CD4-positive, alpha-beta T cell treated with Interleukin-4 for 1 hour (primary cell): ENCODE measurements at places on chromosomes 4 and X.
A peak's percentile ranks its signal among the peaks of the same experiment; 100 is the strongest.

DNA sequence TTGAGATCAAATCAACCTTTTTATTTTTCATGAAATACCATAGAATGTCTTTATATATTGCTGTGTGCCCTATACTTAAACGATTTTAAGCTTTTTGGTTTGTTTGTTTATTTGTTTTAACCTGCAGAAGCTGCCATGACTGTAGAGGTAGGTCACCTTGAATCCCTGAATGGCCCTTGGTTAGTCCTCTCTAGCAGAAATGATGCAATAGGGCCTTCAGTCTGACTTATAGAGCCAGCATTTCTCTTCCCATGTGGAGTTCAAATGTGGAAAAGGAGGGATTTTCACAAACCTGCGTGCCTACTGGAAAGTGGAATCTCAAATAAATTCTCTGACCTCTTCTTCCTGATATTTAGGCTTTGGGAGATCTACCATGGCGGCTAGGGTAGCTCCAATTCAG, 327.9 kb downstream of the MAPK10 start:
- DNase-seq: no peak

- DNase-seq: no peak
Measured at GRCh38 chrX:18927558-18927957, 56.4 kb downstream of the PHKA2 start.

- DNase-seq: no peak
Measured at GRCh38 chrX:149469406-149469805, 35.7 kb downstream of the IDS start.

DNA sequence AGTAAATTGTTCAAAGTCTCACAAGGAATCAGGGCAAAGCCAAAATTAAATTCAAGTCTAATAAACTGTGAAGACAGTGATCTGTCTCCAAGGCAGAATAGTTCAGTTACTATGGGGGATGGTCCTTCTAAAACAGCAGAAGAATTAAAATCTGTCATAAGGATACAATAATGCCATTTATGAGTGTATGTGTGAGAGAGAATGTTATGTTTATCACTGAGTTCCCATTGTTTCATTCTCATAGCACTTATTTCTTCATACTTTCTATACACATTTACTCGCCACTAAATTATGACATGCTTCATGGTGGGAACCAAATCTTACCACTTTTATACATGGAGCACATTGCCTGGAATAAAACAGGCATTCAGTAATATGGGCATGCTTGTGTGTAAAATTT, 102.5 kb downstream of the AMMECR1 start:
- no peak for DNase-seq

- DNase-seq: peak; percentile 5
Measured at GRCh38 chr4:169791527-169792156, 33.9 kb upstream of the HPF1 start.

DNA sequence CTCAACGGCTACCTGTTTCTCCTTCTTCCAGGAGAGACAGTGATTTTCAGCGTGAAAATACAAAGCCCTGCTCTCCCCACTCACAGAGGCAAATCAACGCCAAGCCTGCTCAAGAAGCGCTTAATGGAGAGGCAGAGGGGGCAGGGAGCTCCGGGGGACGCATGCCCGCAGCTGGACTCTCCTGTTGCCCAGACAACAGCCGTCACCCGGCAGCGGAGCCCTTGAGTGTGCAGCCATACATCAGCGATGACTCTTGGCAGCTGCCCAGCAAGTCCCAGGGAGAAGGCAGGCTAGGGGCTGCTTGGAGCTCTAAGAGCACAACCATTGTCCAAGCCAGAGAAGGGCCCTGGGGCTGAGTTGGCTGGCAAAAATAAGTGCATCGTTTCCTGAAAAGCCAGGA, 71.0 kb upstream of the AFAP1 start:
- no peak for DNase-seq

GRCh38 chrX:99394456-99394855, 1015.6 kb downstream of the PCDH19 start:
- DNase-seq: no peak

DNA sequence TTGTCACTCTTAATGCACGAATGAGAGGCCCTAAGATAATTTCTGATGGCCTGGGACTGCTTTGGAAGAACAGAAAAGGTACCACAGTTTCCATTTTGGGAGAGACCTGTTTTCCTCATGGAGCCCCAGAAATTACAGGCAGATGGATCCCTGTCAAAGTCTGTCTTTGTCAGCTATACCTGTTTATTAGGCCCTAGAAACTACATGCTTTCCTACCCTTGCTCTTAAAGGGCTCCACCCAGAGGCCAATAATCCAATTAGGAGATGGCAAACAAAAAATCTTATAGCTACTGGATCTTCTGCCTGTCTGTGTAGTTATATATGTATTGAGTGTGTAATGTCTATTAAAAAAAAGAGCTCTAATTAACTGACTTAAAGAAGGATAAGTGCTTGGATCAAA, 141.3 kb downstream of the NR3C2 start:
- no peak for DNase-seq

GRCh38 chrX:11629593-11630211, 36.0 kb downstream of the ARHGAP6 start:
- no peak for DNase-seq

DNA sequence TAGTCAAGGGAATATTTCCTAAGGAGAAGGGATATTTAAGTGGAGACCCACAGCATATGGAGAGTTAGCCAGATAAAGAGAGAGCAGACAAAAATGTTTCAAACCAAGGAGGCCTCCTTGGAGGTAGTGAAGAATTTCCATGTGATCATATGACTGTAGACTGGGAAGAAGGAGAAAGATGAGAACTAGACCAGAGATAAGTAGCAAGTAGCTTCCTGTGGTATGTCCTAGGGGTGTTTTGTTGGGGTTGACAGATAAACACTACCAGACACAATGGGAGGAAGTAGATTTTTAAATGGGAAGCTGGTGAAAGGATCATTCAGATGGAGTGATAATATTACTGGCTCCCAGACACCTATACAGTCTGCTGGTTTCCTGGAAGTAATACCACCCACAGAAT, 13.6 kb downstream of the SYAP1 start:
- DNase-seq: no peak

GRCh38 chr4:10944321-10944720, 259.8 kb upstream of the CLNK start:
- DNase-seq: no peak
